ENCODE measurements at places on chromosomes 11 and 22. TPM values are rescaled to one million over a fixed set of nuclear protein-coding genes. Genes with fewer than 3 reads are reported as not detected.

GRCh38 chr11:61106894-61107470 is 4.7 kb downstream of the CD5 start:
- no peak for DNase-seq

DNA sequence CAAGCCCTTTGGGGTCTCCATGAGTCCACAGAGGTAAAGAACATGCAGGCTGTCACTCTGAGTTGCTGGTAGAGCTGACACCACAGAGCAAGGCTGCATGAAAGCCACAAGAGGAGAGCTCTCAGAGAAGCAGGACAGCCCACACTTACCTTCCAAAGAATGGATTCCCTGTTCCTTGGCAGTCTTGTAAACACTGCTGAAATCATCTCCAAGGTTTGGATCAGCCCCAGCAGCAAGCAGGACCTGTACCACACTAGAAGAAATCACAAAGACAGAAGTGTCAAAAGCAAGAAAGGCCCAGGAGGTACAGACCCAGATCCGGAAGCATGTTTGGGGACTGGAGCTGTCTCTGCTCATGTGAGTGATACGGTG is 54.2 kb downstream of the CLPB start:
- no peak for DNase-seq

GRCh38 chr22:43365715-43366440 is 22.7 kb upstream of the SCUBE1 start:
- no peak for DNase-seq

DNA sequence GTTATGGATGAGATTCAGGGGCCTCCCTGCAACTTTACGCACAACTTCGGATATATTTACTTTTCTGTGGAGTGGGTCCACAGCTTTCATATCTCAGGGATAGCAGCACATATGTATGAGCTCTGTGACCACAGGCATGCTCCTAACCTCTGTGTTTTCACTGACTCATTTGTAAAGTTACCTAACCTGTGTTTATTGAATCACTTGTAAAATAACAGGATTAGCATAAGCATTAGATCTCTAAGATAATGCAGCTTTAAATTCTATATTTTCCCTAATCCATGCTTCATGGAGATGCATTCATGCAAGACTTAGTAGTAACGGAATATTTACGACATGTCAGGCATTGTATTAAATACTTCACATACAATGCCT is 47.9 kb upstream of the DDI1 start:
- no peak for DNase-seq

GRCh38 chr11:8002676-8003075 is 15.5 kb downstream of the EIF3F start:
- DNase-seq: no peak

- no peak for DNase-seq
Observed at GRCh38 chr11:43732225-43732624, 51.7 kb downstream of the HSD17B12 start.

- no peak for DNase-seq
Observed at GRCh38 chr11:125382314-125382791, 113.7 kb downstream of the FEZ1 start.

DNA sequence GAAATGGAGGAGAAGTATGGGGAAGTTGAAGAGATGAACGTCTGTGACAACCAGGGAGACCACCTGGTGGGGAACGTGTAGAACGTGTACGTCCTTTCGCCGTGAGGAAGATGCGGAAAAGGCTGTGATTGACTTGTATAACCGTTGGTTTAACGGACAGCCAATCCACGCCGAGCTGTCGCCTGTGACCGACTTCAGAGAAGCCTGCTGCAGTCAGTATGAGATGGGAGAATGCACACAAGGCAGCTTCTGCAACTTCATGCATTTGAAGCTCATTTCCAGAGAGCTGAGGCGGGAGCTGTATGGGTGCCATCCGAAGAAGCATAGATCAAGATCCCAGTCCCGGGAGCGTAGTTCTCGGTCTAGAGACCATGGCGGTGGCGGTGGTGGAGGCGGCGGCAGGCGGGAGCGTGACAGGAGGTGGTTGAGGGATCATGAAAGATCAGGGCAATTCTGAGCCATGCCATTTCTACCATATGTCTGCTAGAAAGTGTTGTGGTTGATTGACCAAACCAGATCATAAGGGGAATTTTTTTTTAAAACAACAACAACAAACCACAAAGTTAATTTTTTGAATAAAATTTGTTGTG is 36.8 kb upstream of the PHOX2A start:
- DNase-seq: no peak

- DNase-seq: peak; percentile 75
Observed at GRCh38 chr11:16603890-16604793, 134.3 kb upstream of the C11orf58 start.

DNA sequence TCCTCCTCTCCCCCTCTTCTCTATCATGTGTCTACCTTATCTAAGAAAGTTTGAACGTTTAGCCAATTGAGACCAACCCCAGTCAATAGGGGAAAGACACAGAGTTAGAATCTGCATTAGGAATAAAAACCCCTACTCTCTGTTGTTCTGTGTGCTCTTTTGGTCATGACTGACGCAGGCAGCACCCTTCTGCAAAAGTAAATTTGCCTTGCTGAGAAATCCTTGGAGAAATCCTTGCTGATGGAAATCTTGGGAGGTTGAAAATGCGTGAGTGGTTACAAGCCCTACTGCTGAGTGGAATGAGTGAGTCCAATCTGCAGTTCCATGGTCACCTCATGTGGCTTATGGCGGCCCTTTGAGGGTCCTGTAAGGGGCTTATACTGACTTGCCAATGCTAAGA is 145.2 kb downstream of the AASDHPPT start:
- DNase-seq: no peak

DNA sequence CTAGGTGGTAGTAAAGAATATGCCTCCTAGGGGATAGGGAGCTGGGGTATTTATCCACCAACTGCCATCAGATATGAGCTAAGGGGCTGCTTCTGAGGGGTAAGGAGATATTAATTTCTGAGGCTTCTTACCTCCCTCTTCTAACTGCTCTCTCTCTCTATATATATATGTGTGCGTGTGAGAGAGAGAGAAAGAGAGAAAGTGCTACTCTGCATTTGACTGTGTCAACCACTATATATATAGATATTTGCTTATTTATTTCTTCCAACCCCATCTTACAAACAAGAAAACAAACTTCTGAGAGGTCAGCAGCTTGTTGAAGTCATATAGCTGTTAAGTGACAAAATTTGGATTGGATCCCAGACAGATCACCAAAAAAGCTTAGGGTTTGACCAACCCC is 5.9 kb upstream of the HEPACAM start:
- DNase-seq: no peak

GRCh38 chr11:57645689-57646085 is 4.0 kb downstream of the YPEL4 start:
- DNase-seq: peak; percentile 66

GRCh38 chr11:72204886-72205285 is 11.7 kb upstream of the FOLR2 start:
- no peak for DNase-seq

- DNase-seq: peak; percentile 40
Observed at GRCh38 chr11:76663486-76663810, 7.1 kb downstream of the LRRC32 start.

DNA sequence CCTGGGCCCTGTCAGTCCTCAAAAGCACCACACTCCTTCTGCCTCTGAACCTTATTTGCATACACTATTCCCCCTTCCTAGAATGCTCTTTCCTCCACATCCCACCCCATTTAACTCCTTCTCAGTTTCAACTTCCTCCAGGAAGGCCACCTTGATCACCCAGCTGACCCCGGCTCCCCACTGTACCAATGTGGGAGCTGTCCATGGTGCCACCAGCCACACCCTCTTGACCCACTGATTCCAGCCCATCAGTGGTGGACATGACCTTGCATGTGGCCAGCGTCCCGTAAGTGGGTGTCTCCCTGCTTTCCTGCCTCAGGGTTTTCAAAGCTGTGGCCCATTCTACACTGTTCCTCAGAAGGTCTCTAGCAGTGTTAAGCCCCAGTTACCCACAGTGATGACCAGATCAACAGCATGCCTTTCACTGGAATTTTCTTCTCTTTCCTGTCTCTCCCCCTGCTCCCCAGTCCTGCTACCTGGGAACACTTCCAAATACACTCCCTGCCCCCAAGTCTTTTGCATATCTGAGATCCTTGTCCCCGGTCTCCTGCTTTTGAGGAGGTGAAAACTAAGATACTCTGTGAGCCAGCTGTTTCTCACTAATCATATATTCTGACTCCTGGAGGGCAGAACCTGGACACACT is 346.6 kb downstream of the MN1 start:
- no peak for DNase-seq

DNA sequence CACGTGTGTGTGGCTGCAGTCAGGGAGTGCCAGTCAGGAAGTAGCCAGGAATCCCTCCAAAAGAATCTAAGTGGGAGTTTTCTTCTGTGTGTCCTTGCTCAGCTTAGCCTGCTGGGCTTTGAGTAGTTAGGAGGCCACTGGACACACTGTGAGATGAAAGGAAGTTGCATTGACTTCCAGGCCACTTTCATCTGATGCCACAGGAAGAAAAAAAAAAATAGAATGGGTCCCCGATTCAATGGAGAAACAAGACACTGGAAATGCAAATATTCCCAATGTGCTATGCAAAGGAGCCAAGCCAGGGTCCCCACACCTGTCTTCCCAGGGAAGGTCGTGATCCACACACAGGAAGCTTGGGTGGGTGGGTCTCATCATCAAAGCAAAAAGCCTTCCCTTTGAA is 95.6 kb upstream of the E2F8 start:
- no peak for DNase-seq

OR52I2 gene
- total RNA-seq: not detected

CASP5 gene
- 0.76 TPM for total RNA-seq

DRD2 gene
- total RNA-seq: 0.71 TPM

All from sciatic nerve (tissue), 2 donors.